ENCODE measurements at places on chromosomes 11 and 22. TPM values are rescaled to one million over a fixed set of nuclear protein-coding genes. Genes with fewer than 3 reads are reported as not detected.

The MPZL3 gene
- total RNA-seq = 22.6 TPM

The OTOG gene
- total RNA-seq = 0.11 TPM

The TSSC4 gene
- total RNA-seq = 25.1 TPM

DNA sequence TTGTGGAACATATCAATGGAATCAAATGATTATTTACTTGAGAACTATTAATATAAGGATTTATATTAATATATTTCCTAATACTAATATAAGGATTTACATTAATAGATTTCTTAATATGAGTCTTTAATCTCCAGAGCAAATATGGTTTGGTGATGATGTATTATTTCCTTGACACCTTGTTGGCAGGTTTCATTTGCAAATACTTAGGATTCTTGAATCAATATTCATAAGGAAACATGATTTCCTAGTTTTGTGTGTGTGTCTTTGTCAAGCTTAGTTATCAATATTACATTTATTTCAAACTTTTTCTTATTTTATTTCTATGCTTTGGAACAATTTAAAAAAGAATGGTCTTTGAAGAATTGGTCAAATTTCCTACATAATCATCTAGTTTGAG is 138.5 kb downstream of the RAB38 start:
- DNase-seq = no peak
- H3K36me3 ChIP-seq = no peaks in the 10 kb centered on the region
- H3K27me3 ChIP-seq = no peaks in the 10 kb centered on the region
- no peak overlapping the region for H3K4me3 ChIP-seq

DNA sequence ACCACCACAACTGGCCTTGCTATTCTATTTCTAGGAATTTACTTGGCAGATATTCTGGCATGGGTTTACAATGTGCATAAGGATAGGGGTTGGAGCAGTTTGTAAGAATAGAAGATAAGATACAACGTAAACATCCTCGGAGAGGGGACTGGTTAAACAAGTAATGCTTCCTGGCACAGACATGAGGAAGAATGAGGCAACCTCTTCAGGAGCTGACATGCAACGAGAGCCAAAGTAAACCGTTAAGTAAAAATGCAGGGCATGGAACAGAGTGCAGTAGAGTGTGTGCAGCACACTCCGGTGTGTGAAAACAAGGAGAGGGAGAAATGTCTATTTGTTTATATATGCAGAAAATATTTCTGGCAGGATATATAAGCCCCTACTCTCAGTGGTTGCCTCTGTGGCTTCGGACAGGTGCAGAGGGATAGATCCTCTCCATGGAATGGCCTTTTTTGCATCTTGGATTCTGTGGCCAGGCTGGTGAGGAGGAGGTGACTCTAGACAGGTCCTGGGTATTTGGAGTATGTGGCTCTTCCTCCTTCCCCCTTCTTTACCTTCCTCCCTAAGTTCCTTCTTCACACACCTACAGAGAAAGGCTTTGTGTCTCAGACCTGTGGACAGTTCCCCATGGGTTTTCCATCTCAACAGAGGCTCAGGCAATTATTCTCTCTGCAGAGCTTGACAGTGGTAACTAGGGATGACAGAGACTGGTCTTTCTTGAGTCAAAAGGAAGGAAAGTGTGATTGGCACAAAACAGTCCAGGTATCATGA is 2.5 kb downstream of the RAB36 start:
- peak; percentile 81 for DNase-seq
- H3K4me3 ChIP-seq = no peak overlapping the region
- no peaks in the 10 kb centered on the region for H3K27me3 ChIP-seq
- no peak overlapping the region for H3K27ac ChIP-seq
- H3K36me3 ChIP-seq = no peaks in the 10 kb centered on the region
- no peaks in the 10 kb centered on the region for H3K4me1 ChIP-seq

GRCh38 chr11:76762356-76762752 is 20.8 kb upstream of the TSKU start:
- H3K27me3 ChIP-seq = no peaks in the 10 kb centered on the region
- DNase-seq = no peak
- H3K4me3 ChIP-seq = no peak overlapping the region
- H3K4me1 ChIP-seq = peaks cover 16% of the 10 kb centered on the region

DNA sequence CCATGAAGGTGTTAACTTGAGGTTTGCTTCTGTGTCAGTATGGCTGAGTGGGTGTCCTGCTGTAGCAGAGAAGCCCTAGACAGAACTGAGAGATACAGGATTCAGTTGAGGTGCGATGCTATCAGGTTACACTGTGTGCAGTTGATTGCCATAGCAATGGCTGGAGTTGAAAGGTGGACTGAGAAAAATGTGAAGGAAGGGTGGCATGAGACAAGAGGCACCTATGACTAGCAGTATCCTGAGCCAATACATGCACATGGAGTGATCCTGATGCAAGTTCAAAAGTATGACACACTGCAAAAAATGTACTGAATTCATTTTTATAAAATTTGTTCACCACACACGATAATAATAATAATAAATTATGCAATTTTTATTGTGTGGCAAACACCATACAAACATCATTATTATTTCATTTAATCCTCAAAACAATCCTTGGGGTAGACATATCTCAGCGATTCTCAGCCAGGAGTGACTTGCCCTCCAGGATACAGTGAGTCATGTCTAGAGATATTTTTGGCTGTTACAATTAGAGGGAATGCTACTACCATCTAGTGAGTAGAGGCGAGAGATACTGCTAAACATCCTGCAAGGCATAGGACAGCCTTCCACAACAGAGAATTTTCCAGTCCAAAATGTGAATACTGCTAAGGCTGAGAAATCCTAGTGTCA is 3.9 kb upstream of the PIWIL4 start:
- H3K36me3 ChIP-seq = no peaks in the 10 kb centered on the region
- H3K27me3 ChIP-seq = no peaks in the 10 kb centered on the region
- no peaks in the 10 kb centered on the region for H3K4me1 ChIP-seq
- H3K27ac ChIP-seq = no peak overlapping the region

DNA sequence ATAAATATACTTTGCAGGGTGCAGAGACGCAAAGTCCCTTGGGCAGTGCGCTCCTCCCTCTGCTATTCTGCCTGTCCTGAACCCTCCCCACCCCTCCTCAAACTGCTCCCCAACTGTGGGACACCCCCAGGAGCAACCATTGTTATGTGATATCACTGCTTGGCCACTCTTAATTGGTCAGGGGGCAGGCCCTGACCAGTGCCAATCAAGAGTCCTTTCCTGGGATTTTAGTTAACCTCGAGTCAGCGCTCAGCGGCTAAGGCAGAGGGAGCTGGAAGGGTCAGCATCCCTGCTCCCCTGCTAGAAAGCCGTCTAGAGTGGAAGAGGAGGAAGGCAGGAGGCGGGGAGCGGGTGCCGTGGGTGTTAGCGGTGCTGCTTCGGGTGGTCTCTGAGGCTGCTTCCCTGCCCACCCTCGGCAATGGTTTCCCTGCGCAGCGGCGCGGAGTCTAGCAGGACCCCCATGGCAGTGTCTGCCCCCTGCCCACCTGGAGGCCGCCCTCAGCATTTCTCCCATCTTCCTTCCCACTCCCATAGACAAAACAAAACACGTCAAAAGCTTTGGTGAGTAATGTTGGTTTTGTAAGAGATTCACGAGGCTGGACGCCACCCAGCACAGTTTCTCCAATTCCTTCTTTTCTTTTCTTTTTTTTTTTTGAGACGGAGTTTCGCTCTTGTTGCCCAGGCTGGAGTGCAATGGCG is 38.4 kb upstream of the A4GALT start:
- peaks cover 5% of the 10 kb centered on the region for H3K27me3 ChIP-seq
- no peak overlapping the region for H3K4me3 ChIP-seq
- H3K27ac ChIP-seq = no peak overlapping the region
- H3K36me3 ChIP-seq = no peaks in the 10 kb centered on the region

- no peak overlapping the region for H3K27ac ChIP-seq
- H3K27me3 ChIP-seq = no peaks in the 10 kb centered on the region
- H3K36me3 ChIP-seq = peaks cover 4% of the 10 kb centered on the region
- no peaks in the 10 kb centered on the region for H3K4me1 ChIP-seq
- DNase-seq = no peak
- no peak overlapping the region for H3K4me3 ChIP-seq
These were observed 14.8 kb downstream of the FRMD8 start for GRCh38 chr11:65401073-65401802.

DNA sequence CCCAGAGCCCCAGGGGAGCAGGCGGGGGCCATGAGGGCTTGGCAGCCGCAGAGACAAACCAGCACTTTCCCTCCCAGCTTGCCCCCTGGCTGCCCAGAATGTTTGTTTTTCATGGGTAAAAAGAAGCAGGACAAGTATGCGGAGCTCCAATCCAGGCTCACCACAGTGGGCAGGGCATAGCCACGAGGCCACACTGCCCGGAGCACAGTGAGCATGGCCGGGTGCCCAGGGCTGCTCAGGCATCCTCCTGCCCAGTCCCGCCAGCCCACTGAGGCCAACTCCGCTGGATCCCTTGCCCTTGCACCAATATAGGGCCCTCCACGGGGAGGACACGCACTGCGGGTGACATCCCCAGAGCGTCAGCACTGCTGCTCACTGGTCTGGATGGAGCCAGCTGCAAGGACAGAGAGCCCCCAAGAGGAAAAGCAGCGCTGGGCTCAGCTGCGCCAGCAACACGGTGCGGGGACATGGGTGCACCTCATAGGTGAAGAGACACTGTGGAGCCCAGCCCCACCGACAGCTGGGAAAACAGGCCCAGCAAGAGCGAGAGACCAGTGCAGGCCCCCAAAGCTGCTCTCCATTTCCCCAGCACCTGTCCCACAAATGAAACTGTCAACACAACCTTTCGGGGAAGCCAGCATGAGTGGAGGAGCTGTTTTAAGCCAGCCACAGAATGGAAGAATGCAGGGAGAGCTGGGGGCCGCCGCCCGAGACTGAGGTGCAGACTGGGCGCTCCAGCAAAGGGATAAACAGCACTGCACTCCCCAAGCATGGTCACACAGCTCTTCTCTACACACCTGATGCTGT is 24.8 kb downstream of the ARVCF start:
- no peak for DNase-seq
- H3K36me3 ChIP-seq = no peaks in the 10 kb centered on the region
- no peak overlapping the region for H3K27ac ChIP-seq
- no peaks in the 10 kb centered on the region for H3K27me3 ChIP-seq
- H3K4me1 ChIP-seq = peaks cover 25% of the 10 kb centered on the region
- no peak overlapping the region for H3K4me3 ChIP-seq

DNA sequence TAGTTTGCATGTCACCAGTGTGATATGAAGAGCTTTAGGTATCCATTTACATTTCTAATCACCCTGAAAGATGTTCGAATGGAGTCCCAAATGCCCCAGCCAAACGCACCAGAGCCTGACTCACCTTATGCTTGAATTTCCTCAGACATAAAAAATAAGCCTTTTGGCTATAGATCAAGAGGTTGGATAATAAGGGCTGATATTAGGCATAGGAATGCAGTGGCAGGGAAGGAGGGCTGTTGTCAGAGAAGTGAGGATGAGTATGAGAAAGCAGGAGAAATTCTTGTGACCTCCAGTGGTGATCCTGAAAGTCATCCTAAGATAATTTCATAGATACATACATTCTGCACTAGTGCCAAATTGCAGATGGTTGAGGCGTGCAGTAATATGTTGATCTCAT is 264.6 kb downstream of the NELL1 start:
- H3K27me3 ChIP-seq = no peaks in the 10 kb centered on the region
- H3K4me3 ChIP-seq = no peak overlapping the region
- no peaks in the 10 kb centered on the region for H3K4me1 ChIP-seq
- H3K36me3 ChIP-seq = no peaks in the 10 kb centered on the region

GRCh38 chr11:6391537-6392134 is 1.4 kb downstream of the SMPD1 start:
- no peak for DNase-seq
- H3K27me3 ChIP-seq = no peaks in the 10 kb centered on the region
- no peak overlapping the region for H3K27ac ChIP-seq
- peaks cover 10% of the 10 kb centered on the region for H3K4me1 ChIP-seq
- H3K4me3 ChIP-seq = peak overlapping the region; percentile 83

DNA sequence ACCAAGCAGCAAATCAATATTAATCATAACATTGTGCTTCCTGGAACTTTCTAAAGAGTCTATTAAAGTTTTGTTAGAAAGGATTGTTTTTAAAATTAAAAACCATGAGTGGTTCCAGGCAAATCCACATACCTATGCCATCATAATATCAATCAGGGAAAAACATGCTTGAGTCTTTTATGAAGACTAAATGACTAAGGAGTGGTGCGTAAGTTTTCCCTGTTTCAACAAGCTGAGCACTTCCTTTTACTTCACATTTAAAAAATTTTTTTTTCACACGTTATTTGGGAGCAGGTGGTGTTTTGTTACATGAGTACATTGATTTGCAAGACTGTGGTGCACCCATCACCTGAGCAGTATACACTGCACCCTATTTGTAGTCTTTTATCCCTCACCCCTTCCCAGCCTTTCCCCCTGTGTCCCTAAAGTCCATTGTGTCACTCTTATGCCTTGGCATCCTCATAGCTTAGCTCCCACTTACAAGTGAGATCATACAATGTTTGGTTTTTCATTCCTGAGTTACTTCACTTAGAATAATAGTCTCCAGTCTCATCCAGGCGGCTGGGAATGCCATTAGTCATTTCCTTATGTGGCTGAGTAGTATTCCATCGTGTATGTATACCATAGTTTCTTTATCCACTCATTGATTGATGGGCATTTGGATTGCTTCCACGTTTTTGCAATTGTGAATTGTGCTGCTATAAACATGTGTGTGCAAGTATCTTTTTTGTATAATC is 1190.3 kb upstream of the RAG2 start:
- H3K4me1 ChIP-seq = no peaks in the 10 kb centered on the region
- no peak for DNase-seq
- no peak overlapping the region for H3K27ac ChIP-seq
- no peaks in the 10 kb centered on the region for H3K36me3 ChIP-seq

DNA sequence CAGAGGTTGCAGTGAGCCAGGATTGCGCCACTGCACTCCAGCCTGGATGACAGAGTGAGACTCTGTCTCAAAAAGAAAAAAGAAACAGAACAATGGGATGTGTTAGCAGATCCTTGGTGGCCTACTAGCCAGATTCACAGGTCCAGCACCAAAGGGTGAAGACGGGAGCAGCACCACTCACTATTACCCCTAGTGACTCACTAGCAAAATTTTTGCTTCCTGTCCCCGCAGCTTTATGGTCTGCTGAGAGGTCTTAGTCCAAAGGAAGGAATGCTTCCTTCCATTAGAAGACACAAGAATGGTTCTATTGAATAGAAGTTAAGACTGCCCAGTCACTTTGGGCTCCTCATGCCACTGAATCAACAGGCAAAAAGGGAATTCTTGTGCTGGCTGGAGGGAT is 35.9 kb upstream of the NUP50 start:
- no peaks in the 10 kb centered on the region for H3K27me3 ChIP-seq
- H3K36me3 ChIP-seq = no peaks in the 10 kb centered on the region
- H3K27ac ChIP-seq = no peak overlapping the region
- H3K4me1 ChIP-seq = no peaks in the 10 kb centered on the region
- DNase-seq = no peak
